Esophagus muscularis mucosa (tissue), 4 donors: ENCODE measurements at places on chromosomes 3 and 15.
A peak's percentile ranks its signal among the peaks of the same experiment; 100 is the strongest.

- H3K4me3 ChIP-seq = no peak overlapping the region
- H3K27ac ChIP-seq = no peak overlapping the region
- H3K4me1 ChIP-seq = no peaks in the 10 kb centered on the region
- DNase-seq = no peak
- no peaks in the 10 kb centered on the region for H3K36me3 ChIP-seq
These were observed 713.3 kb upstream of the GBE1 start for GRCh38 chr3:82474711-82475110.

GRCh38 chr3:31403197-31403596 lies 129.5 kb upstream of the STT3B start:
- no peaks in the 10 kb centered on the region for H3K36me3 ChIP-seq
- no peak overlapping the region for H3K27ac ChIP-seq
- no peak for DNase-seq
- H3K27me3 ChIP-seq = no peaks in the 10 kb centered on the region
- H3K4me3 ChIP-seq = no peak overlapping the region
- peaks cover 6% of the 10 kb centered on the region for H3K4me1 ChIP-seq

GRCh38 chr3:168364967-168365366 lies 269.2 kb upstream of the GOLIM4 start:
- H3K36me3 ChIP-seq = no peaks in the 10 kb centered on the region
- DNase-seq = no peak
- H3K4me3 ChIP-seq = no peak overlapping the region
- no peaks in the 10 kb centered on the region for H3K27me3 ChIP-seq

DNA sequence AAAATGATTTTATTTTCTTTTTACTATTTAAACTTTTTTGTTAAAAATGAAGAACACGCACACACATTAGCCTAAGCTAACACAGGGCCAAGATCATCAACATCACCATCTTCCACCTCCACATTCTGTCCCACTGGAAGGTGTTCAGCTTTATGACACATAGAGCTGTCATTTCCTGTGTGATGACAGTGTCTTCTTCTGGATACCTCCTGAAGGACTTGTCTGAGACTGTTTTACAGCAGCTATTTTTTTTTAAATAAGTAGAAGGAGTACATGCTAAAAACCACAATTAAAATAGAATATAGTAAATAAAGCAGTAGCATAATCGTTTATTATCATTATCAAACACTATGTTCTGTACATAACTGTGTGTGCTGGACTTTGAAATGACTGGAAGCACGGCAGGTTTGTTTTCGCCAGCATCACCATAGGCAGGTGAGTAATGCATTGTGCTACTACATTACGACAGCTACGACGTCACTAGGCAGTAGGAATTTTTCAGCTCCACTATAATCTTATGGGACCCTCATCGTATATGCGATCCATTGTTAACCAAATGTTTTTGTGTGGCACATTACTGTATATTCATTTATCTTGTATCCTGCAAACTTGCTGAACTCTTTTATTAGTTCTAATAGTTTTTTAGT lies 72.8 kb downstream of the KLF15 start:
- H3K27ac ChIP-seq = no peak overlapping the region
- DNase-seq = peak; percentile 24
- H3K4me3 ChIP-seq = no peak overlapping the region
- H3K36me3 ChIP-seq = no peaks in the 10 kb centered on the region
- peaks cover 33% of the 10 kb centered on the region for H3K4me1 ChIP-seq

DNA sequence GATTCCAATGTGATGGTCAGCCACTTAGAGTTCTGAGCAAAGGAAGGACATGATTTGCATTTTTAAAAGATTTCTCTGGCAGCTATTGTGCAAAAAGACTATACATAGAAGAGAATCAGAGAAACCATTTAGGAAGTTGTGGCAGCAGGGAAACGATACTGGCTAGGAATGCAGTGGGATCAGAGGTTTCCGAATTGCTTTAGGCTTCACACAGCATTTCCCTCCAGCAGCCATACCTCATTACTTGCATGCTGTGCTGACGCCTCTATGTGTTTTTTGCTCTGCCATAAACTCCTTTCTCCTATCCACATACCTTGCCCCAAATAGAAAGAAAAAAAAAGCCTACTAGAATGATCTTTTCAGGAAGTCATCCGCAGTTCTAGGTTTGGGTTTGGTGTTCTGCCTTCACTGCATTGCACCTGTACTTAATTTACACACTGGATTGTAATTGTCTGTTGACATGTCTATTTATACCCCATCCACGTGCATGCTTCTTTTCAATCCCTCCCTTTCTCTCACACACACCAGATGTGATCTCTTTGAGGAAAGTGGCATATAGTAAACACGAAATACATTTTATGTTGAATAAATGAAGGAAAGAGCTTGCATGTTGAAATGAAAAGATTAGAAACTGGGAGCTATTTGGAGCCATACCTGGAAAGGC lies 860.3 kb upstream of the SEMA6D start:
- no peak overlapping the region for H3K4me3 ChIP-seq
- no peak overlapping the region for H3K27ac ChIP-seq
- no peaks in the 10 kb centered on the region for H3K27me3 ChIP-seq
- H3K36me3 ChIP-seq = no peaks in the 10 kb centered on the region
- peaks cover 24% of the 10 kb centered on the region for H3K4me1 ChIP-seq

DNA sequence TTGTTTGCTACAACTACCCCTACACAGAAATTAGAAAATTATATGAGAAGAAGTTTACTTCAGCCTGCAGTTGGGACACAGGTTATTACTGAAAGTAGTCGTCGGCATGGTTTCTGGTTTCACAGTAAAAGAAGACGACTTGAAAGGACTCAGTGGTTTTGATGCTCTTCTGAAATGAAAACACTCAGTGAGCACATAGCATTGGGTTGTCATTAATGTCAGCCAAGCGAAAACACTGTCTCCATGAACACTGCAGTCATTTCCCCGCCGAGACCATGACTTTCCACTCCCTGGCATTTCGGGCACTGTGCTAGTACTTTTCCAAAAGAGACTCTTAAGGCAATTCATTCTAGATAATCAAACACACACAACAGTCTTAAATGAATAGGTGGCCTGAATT lies 69.2 kb upstream of the ICE2 start:
- H3K4me1 ChIP-seq = peaks cover 10% of the 10 kb centered on the region
- H3K4me3 ChIP-seq = no peak overlapping the region
- no peaks in the 10 kb centered on the region for H3K27me3 ChIP-seq
- no peak overlapping the region for H3K27ac ChIP-seq
- H3K36me3 ChIP-seq = no peaks in the 10 kb centered on the region
- DNase-seq = no peak

DNA sequence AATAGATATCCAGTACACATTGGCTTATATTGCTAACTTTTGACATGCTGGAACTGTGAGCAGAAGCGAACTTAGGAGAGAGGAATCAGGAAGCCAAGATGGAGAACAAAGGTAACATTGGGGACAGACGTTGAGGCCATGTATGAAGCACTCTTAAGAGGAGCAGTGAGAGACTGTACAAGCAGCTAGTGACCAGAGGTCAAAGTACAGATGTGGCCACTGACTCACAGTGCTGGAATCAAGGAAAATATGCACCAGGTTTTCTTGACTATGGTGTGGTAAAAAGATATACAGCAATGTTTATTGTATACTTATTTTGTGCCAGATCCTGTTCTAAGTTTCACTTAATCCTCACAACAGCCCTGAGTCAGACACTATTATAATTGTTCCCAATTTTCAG lies 2.0 kb upstream of the IL20RB start:
- DNase-seq = no peak
- no peaks in the 10 kb centered on the region for H3K27me3 ChIP-seq
- no peaks in the 10 kb centered on the region for H3K36me3 ChIP-seq
- H3K4me1 ChIP-seq = peaks cover 13% of the 10 kb centered on the region

GRCh38 chr3:15460891-15461531 lies 33.6 kb downstream of the EAF1 start:
- no peak overlapping the region for H3K27ac ChIP-seq
- H3K4me1 ChIP-seq = no peaks in the 10 kb centered on the region
- H3K36me3 ChIP-seq = peaks cover 4% of the 10 kb centered on the region
- H3K4me3 ChIP-seq = no peak overlapping the region
- no peaks in the 10 kb centered on the region for H3K27me3 ChIP-seq
- no peak for DNase-seq

DNA sequence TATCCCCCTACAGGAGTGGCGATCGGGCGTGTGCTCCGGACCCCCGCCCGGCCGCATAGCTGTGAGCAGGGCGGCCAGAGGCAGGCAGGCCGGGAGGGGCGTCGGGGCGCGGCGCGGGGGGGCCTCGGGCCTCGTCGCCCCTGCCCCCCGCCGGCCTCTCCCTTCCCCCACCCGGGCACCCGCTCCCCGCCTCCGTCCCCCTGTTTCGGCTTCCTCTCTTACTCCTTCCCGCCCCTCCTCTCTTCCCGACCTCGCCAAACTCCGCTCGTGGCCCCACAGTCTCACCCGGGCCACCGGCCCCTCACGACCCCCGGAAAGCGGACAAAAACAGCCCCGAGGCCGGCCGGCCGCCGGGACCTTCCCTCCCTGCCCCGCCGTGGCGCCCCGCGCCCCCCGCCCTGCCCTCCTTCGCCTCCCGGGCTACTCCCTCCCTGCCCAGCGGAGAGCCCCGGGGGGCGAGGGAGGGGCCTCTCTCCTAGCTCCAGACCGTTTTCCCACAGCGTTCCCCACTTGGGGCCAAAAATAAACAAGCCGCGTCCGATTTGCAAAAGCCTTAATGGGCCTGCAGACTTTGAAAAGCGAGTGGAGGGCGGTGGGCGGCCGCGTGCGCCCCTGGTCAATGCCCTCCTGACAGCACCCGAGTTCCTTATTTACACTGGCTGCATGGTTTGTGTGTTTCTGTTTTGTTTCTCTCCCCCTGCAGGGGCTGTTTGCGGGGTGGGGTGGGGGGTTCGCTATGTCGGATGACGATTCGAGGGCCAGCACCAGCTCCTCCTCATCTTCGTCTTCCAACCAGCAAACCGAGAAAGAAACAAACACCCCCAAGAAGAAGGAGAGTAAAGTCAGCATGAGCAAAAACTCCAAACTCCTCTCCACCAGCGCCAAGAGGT lies 1.0 kb downstream of the UBE2E1 start:
- H3K27me3 ChIP-seq = no peaks in the 10 kb centered on the region
- H3K36me3 ChIP-seq = no peaks in the 10 kb centered on the region
- H3K27ac ChIP-seq = peak overlapping the region; percentile 96
- H3K4me1 ChIP-seq = peaks cover 34% of the 10 kb centered on the region
- no peak for DNase-seq
- peak overlapping the region; percentile 96 for H3K4me3 ChIP-seq

DNA sequence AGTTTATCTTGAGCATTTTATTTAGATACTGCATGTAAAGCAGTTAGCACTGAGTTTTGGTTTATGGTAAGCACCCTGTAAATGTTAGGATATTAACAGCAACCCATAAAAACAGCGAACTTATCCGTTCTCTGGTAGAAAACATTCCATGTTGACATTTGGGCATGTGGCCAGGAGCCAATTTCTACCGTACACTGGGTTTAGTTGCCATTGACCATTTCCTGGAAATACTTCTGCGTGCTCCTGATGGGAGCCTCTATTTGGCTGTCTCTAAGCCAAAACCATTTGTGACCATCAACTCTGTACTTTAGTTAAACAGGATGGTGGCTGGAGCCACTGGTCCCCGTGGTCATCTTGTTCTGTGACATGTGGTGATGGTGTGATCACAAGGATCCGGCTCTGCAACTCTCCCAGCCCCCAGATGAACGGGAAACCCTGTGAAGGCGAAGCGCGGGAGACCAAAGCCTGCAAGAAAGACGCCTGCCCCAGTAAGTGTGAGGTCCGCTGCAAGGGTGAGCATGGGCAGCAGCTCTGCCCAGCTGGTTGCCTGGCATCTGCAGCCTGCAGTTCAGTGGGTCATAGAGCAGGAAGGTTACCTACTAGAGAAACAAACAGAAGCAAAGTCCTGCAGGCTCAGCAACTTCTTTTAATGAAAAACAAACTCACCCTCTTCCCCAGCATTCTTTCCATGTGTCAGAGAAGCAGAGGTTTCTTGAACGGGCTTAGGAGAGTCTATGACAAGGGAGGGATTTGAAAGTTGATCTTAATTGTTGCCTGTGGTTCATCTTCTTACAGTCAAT lies 7.1 kb downstream of the THBS1 start:
- H3K27ac ChIP-seq = peak overlapping the region; percentile 93
- peaks cover 97% of the 10 kb centered on the region for H3K4me1 ChIP-seq
- H3K27me3 ChIP-seq = no peaks in the 10 kb centered on the region
- peaks cover 98% of the 10 kb centered on the region for H3K36me3 ChIP-seq
- no peak for DNase-seq

- H3K27ac ChIP-seq = peak overlapping the region; percentile 52
- no peaks in the 10 kb centered on the region for H3K36me3 ChIP-seq
- DNase-seq = no peak
- no peaks in the 10 kb centered on the region for H3K27me3 ChIP-seq
- H3K4me1 ChIP-seq = peaks cover 16% of the 10 kb centered on the region
These were observed 27.8 kb downstream of the LIPC start for GRCh38 chr15:58459560-58459959.

- no peak overlapping the region for H3K4me3 ChIP-seq
- peaks cover 13% of the 10 kb centered on the region for H3K36me3 ChIP-seq
- no peak for DNase-seq
- no peaks in the 10 kb centered on the region for H3K4me1 ChIP-seq
These were observed 13.7 kb downstream of the SPCS1 start for GRCh38 chr3:52719618-52720017.

GRCh38 chr15:48555241-48555881 lies 90.1 kb downstream of the FBN1 start:
- no peaks in the 10 kb centered on the region for H3K36me3 ChIP-seq
- DNase-seq = no peak
- peak overlapping the region; percentile 81 for H3K27ac ChIP-seq
- H3K4me1 ChIP-seq = peaks cover 28% of the 10 kb centered on the region
- no peaks in the 10 kb centered on the region for H3K27me3 ChIP-seq
- no peak overlapping the region for H3K4me3 ChIP-seq

DNA sequence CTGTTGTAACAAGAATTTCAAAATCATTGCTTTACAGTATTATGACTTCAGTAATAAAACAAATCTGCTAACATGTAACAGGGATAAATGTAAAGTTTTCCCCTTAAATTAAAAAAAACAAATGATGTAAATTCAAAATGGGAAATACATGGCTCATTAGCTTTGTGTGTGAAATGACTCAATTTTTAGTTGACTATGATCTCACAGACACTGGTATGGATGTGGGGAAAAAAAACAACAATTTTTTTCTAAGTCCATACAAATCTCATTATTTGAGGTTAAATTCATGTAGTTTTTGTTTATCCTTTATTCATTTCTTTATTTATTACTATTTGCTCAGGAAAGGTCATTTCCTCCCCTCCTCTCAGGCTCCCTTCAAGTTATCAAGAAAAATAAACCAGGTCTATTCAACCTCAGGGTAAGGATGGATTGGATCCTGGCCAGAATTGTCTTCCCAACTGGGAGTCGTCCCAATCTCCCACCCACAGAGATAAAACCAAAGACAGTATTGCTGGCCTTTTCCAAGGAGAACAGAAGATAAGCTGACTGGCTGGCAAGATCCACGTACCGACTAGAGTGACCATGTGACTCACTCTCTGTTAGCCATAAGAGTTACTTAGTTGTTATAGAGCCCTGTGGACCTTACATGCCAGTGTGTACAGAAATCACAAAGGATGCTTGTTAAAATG lies 373.3 kb downstream of the GAP43 start:
- no peak overlapping the region for H3K27ac ChIP-seq
- no peak overlapping the region for H3K4me3 ChIP-seq
- H3K36me3 ChIP-seq = no peaks in the 10 kb centered on the region
- no peak for DNase-seq
- peaks cover 9% of the 10 kb centered on the region for H3K4me1 ChIP-seq
